Esophagus squamous epithelium (tissue), 5 donors: ENCODE measurements at places on chromosomes 12 and 14.

DNA sequence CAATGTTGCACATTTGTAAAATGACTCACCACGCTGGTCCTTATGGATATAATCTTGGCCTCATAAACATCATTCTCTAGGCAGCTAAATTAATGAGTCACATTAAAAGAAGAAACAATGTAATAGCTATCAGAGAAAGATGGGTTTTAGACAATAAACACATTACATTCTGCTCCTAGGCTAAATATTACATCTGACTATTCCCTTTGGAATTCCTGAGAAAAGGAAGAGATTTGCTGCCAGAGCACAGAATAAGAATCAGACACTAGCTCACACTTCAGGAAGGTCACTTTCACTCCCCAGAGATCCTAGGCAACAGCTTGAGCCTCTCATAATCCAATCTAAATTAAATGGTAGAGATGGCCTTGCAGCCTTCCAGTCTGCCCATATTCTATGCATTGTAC lies 218.2 kb downstream of the PTPRO start:
- DNase-seq = no peak

- DNase-seq = no peak
Observed at GRCh38 chr14:54424479-54424901, 16.7 kb downstream of the CNIH1 start.

DNA sequence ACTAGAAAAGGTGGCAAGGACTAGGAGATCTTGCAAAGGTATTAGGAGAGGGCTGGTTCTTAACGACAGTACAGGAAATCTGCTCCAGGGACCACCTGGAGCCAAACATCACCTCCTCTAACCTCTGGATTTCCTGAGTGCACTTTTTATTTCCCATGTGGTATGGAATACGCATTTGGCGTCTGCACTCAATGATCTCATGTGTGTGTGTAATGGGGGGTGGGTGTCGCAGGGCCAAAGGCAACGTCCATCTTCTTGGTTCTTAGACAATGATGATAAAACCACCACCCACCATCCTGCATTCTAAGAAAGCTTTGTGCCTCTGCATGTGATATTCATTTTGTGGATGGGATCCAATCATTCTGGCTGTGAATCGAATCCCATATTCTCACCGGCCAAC lies 68.8 kb downstream of the CLMN start:
- no peak for DNase-seq

DNA sequence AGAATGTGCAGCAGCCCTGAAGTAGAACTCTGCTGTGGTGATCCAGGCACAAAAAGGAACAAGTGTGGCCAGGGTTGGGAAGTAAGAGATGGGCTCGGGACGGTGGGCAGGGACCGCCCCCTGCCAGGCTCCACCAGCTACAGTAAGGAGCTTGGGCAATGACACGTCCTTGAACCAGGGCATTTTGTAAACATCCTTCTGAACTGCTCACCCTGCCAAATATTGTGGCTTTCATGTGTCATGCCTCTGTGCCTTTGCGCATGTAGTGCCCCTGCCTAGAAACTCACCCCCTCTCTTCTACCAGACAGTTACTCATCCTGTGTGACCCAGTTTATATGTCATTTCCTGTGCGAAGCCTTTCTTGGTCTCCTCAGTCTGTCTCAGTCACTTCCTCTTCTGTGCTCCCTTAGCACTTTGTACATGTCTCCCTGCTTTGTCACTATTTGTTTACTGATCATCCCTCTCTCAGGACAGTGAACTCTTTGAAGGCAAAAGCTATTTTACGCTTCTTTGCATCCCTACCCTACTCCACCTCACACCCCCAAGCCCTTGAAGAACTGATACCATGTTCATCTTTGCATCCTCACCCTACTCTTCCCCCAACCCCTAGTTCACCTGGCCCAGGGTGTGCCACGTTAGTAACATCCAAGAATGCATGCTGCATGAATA lies 108.9 kb upstream of the PLEKHG7 start:
- DNase-seq = no peak

- no peak for DNase-seq
Observed at GRCh38 chr12:47188576-47189441, 109.0 kb upstream of the AMIGO2 start.

DNA sequence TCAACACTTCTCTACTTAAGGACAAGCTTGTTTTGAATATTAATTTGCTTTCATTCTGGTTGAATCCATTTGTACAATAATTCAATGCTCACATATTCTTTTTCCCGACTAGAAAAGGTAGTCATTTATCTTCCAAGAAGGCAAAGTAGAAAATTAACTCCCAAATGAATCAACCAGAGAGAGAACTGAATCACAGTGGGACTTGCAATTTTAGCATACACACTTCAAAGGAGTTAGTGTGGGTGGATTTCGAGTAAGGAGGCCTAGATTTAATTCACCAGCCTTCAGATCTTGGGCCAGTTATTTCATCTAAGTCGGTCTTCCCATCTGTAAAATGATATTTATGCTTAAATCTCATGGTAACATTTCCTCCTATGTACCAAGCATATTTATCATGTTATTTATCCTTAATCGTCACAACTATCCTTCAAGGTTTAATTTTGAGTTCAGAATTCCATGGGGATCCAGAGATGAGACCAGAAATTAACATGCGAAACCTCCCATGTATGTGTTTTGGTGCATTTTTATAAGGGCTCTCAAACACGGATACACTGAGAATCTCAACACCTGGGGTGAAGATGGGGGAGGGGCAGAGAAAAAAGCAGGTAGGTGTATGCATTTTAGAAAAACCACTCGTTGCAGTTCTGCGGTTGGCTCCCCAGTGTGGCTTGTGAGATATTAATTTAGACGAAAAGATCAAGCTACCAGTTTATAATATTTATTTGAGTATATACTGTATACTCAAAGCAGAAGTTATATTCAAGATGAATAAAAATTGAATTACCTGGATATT lies 38.9 kb upstream of the IL22 start:
- no peak for DNase-seq

DNA sequence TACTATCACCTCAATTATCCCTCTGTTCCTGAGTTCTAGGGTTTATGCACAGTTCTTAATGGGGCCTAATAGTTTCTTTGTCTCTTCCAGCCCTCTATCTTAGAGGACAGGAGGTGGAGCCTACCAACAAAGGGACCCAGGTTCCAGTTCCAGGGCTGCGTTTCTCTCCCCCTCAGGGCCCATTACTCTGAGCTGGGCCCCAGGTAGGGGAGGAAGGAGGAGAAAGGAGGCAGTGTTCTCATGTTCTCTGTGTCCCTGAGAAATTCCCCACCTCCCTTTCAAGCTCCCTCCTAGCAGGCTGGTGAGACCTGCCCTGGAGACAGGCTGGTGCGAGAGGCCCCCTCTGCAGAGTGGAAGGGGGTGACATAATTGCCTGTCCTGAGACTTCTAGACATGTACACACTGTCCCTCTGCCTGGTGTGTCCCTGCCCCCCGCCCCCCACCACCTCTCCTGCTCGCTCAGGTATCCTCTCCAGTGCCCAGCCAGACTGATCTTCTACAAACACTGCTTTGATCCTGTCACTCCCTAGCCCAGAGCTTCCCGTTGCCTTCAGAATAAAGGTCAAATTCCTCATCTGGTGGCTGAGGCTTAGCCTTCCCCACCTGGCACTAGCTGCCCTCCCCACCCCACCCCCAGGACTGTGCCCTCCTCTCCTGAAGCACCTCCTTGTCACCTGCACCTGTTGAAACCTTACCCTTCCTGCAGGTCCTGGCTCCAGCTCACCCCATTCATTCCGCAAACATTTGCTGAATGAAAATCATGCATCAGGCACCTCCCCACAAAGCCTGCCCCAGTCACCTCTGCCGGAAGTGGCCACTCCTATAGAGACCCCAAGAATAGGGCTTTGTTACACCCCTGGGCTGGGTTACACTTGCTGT lies 21.1 kb upstream of the KRT8 start:
- no peak for DNase-seq

DNA sequence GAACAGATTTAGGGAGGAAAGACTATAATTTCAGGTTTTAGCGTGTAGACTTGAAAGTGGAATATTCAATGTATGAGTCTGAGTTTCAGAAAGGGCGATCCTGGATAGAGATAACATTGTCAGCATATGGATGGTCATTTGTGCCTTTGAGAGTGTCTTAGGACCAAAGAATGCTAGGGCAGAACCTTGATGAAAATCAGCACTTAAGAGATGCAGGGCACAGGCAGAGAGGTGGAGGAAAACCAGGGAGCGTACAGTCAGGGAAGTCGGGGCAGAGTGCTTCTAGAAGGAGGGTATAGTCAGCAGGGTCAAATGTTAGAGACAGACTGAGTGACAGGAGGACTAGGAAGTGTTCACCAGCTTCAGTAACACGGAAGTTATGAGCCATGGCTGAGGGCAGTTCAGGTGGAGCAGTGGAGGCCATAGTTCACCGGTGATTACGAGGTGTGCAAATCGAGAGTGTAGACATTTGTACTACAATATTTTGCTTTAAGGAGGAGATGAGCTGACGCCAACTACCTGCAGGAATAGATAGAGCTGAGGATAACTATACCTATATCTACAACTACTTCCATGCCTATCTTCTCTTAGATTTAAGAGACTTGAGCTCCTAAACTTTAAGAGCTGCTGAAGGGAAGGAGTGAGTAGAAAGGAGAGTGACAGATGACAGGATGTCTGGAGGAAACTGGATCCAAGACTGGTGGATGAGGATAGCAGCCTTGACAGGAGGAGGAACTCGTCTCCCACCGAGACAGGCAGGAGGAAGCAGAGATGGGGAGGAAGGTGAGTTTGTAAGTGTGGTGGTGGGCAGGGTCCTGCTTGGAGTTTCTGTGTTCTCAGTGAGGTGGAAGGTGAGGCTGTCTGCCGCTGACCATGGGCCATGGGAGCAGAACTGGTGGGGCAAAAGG lies 6.5 kb downstream of the CBLN3 start:
- no peak for DNase-seq

DNA sequence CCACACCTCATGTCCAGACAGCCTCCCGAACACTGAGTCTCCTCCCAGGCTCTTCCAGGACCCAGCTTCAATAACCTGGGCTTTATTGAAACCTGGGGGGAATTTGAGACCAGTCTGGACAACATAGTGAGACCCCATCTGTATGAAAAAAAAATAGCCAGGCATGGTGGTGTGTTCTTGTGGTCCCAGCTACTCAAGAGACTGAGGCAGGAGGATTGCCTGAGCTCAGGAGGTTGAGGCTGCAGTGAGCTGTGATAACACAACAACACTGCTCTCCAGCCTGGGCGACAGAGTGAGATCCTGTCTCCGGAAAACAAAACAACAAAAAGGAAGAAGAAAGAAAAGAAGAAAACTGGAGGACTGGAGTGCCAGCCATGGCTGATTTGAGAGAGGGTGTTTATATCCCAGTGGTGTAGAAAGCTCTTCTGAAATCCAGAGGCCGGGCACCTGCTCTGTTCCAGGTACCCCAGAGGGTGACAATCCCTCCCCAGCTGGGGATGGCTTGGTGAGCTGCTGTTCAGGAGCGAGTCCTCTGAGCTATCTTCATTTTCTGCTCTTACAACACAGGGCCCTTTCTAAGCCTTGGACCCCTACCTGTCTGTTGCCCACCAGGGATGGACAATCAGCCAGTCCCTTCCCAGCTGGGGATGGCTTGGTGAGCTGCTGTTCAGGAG lies 6.0 kb upstream of the PGF start:
- no peak for DNase-seq

DNA sequence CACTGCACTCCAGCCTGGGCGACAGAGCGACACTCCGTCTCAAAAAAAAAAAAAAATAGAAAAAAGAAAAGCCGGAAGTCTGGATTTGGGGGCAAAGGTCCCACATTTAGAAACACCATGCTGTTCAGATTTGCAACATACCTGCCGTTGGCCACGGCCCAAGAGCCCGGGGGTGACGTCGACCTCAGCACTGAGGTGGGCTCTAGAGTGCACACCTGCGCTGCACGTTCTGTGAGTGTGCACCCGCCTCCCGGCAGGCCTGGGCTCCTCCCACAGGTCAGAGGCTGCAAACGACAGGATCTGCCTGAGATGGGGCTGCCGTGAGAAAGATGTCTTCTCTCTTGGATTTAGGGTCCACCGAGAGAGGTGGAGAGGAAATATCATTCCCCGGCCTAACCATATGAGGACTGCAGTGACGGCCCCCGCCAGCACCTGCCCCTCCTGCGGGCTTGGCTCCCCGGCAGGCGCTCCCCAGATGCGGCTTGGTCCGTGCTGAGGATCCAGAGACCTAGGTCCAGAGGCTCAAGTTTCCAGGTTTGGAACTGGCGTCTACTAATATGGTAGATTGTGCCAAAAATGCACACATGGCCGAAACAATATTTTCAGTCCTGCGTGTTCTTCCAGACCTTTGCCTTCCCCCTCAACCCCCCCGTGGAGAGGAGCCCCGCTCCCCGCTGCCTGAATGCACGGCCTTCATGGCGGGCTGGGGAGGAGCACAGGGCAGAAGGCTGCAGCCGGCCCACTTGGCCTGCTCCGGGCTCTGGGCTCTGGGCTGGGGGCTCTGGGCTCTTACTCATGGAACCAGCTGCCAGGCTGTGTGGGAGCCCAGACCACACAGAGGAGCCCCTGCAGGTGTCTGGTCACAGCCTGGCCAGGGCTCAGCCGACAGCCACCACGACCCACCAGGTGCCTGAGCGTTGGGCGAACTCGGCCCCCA lies 58.8 kb upstream of the FBRSL1 start:
- no peak for DNase-seq

GRCh38 chr12:20364501-20364900 lies 3.8 kb upstream of the PDE3A start:
- no peak for DNase-seq

GRCh38 chr12:68252077-68252476 lies 1.3 kb downstream of the IL22 start:
- no peak for DNase-seq

DNA sequence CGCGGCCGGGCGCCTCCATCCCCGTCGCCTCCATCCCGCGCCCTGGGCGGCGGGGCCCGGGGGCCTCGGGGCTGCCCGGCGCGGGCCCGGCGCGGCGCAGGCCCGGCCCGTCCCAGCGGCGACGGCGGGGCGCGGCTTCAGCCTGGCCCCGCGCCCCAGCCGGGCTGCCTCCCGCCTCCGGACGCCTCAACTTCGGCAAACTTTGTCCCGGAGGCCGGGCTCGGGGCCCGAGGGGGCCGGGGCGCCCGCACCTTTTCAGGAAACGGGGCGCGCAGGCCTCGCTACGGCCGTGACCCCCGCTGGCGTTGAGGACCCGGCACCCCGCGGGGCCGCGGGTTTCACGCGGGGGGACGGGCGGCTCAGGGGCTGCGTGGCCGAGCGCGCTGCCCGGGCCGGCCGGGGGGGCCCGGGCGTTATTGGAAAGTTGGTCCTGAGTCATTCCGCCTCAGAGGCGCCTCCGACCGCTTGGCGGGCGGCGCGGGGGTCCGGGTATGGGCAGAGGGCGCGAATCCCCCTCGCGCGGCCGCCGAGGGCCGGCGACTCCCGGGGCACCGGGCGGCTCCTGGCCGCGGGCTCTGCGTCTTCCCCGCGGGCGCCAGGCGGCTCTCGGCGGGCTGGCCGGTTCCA lies 575 bp downstream of the TRAF3 start:
- DNase-seq = no peak

- DNase-seq = no peak
Observed at GRCh38 chr12:31578632-31579031, 12.3 kb downstream of the DENND5B start.

GRCh38 chr14:91119556-91120311 lies 5.9 kb downstream of the DGLUCY start:
- no peak for DNase-seq

GRCh38 chr12:124739953-124740561 lies 123.6 kb downstream of the SCARB1 start:
- no peak for DNase-seq
